ENCODE measurements at places on chromosomes 7 and 10. TPM values are rescaled to one million over a fixed set of nuclear protein-coding genes. Genes with fewer than 3 reads are reported as not detected.

SUGCT gene
- total RNA-seq, result 16.5 TPM

LIPK gene
- total RNA-seq, result not detected

CABCOCO1 gene
- total RNA-seq, result 0.26 TPM

BCAP29 gene
- 64.7 TPM for total RNA-seq

TBX20 gene
- total RNA-seq, result not detected

TRPV5 gene
- not detected for total RNA-seq

SPDYE6 gene
- total RNA-seq, result not detected

AIMP2 gene
- 41.9 TPM for total RNA-seq

All from fibroblast of lung (primary cell).